ENCODE measurements at places on chromosomes 1 and 21.

- no peak for DNase-seq
Measured at GRCh38 chr1:41325801-41326200, 35.4 kb upstream of the FOXO6 start.

DNA sequence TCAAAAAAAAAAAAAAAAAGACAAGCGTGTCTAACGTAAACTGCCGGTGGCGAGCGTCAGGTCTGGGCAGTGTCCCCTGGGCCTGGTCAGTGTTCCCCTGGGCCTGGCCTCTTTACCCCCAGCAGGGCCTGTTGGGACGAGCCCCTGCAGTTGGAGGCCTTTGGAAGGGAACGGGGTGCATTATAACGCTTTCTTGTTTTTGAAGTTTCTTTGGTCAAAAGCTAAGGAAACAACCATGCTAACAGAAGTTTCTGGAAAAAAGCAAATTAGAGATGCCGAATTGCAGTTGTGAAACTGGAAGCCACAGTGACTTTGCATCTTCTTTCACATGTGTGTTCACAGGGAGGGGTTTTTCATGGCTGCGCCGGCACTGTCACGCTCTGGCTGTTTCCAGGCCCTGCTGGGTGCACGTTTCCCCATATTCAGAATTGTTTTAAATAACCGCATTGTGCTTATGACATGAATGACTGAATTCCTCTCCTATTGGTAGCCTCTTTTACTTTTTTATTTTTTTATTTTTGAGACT lies 16.0 kb downstream of the RRP1 start:
- no peak for DNase-seq

GRCh38 chr21:45797338-45797737 lies 153.8 kb downstream of the PCBP3 start:
- DNase-seq, result no peak

GRCh38 chr21:42584296-42584641 lies 69.2 kb upstream of the PDE9A start:
- no peak for DNase-seq

GRCh38 chr1:6127587-6128163 lies 52.4 kb downstream of the CHD5 start:
- no peak for DNase-seq
